B cell (primary cell): ENCODE measurements at places on chromosomes 2 and 18. TPM values are rescaled to one million over a fixed set of nuclear protein-coding genes. Genes with fewer than 3 reads are reported as not detected.

MSGN1 gene
- total RNA-seq: not detected in 2 replicates

EVX2 gene
- not detected in 2 replicates for total RNA-seq

AGAP1 gene
- total RNA-seq: not detected in 2 replicates

SERPINB4 gene
- total RNA-seq: not detected in 2 replicates

ACP1 gene
- total RNA-seq: 85.8 and 87.8 TPM in 2 replicates

POTEJ gene
- total RNA-seq: not detected in 2 replicates

SEPTIN2 gene
- 270 and 305 TPM in 2 replicates for total RNA-seq

RUFY4 gene
- total RNA-seq: not detected in 2 replicates

NOSTRIN gene
- total RNA-seq: not detected in 2 replicates

TRAPPC8 gene
- 89.8 and 95.5 TPM in 2 replicates for total RNA-seq

- H3K36me3 ChIP-seq: no peaks in the 10 kb centered on the region
- H3K27me3 ChIP-seq: peaks cover 11% of the 10 kb centered on the region
Observed at GRCh38 chr18:79787865-79788733, 9.6 kb upstream of the KCNG2 start.

DNA sequence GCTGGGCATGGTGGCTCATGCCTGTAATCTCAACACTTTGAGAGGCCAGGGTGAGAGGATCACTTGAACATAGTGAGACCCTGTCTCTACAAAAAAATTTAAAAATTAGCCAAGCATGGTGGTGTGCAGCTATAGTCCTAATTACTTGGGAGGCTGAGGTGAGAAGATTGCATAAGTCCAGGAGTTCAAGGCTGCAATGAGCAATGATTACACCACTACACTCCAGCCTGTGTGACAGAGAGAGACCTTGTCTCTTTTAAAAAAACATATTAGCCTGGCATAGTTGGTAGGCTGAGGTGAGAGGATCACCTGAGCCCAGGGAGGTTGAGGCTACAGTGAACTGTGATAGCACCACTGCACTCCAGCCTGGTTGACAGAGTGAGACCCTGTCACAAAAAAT lies 13.7 kb downstream of the TRAPPC8 start:
- H3K27ac ChIP-seq: no peak overlapping the region
- H3K4me1 ChIP-seq: no peaks in the 10 kb centered on the region
- no peak for DNase-seq
- H3K4me3 ChIP-seq: no peak overlapping the region

DNA sequence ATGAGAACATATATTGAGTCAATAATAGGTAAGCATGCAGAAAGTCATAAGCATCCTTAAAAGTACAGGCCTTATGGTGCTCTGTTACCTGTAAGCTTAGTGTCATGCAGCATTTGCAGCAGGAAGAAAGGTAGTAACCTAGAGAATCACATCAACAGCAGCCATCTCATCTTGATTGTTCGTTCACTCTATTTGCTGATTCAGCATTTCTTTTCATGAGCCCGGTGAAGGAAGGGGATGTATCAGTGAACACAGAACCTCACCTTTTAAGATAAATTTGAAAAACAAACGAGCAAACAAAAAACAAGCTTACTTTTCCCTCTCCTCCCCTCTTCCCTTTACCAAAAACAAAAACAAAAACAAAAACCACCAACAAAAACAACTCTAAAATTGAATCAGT lies 89.9 kb downstream of the MIB1 start:
- DNase-seq: no peak
- no peak overlapping the region for H3K27ac ChIP-seq
- no peak overlapping the region for H3K4me3 ChIP-seq
- H3K36me3 ChIP-seq: peaks cover 7% of the 10 kb centered on the region

- no peak for DNase-seq
- no peaks in the 10 kb centered on the region for H3K27me3 ChIP-seq
- H3K4me1 ChIP-seq: no peaks in the 10 kb centered on the region
- H3K27ac ChIP-seq: no peak overlapping the region
- H3K4me3 ChIP-seq: no peak overlapping the region
- no peaks in the 10 kb centered on the region for H3K36me3 ChIP-seq
Observed at GRCh38 chr2:216810399-216811160, 49.3 kb downstream of the TNP1 start.

DNA sequence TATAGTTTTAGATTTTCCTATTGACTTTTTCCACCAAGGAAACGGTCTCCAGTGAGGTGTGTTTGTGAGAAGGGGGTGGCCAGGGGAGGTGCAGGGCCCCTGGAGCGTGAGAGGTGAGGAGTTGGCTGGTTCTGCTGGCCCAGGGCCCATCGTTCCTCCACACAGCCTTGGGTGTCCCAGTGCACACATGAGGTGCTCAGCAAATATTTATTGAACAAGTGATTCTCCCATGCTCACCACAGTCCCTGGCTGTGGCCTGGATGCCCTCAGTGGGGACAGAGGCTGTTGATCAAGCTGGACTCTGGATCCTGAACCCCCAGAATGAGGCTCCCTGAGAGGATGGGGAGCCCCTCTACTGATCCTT lies 5.0 kb downstream of the HAAO start:
- no peak overlapping the region for H3K27ac ChIP-seq
- no peaks in the 10 kb centered on the region for H3K27me3 ChIP-seq
- no peaks in the 10 kb centered on the region for H3K36me3 ChIP-seq
- no peak for DNase-seq
- peaks cover 6% of the 10 kb centered on the region for H3K4me1 ChIP-seq

DNA sequence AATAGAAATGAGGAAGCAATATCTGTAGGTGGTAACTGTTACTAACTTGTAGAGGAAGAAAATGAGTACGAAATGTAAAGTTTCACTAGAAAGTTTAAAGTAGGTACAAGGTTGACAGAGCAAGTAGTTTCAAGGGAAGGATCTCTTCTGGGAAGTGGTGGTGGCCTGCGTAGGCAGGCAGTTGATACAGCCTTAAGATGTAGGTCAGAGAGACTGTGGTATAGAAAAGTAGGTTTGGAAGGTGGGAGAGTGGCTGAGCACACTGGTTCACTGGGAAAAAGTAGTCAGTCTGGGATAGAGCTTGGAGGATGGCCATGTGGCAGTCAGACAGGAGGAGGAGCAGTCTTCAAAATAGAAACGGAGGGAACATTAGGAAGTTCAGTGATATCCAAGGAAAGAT lies 23.5 kb downstream of the KDM3A start:
- no peak overlapping the region for H3K4me3 ChIP-seq
- no peaks in the 10 kb centered on the region for H3K4me1 ChIP-seq
- H3K36me3 ChIP-seq: peaks cover 27% of the 10 kb centered on the region
- no peaks in the 10 kb centered on the region for H3K27me3 ChIP-seq
- H3K27ac ChIP-seq: no peak overlapping the region

DNA sequence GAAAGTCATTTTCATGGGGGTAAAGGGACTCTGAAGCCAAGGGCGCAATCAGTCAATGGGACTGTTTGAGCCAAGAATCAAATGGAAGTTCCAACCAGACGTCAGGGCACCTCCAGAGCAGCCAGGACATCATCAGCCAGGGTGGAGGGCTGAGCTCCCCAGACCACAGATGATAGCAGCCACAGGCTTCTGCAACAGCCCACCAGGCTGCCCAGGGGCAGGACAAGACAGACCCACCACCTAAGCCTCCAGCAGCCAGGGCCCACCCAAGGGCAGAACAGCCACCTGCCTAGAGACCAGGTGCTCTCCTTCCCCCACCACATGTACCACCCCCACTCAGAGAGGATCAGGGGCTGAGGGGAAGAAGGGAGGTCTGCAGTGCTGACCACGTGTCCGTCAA lies 53.8 kb upstream of the SLC66A3 start:
- no peaks in the 10 kb centered on the region for H3K27me3 ChIP-seq
- H3K4me3 ChIP-seq: no peak overlapping the region
- no peaks in the 10 kb centered on the region for H3K4me1 ChIP-seq

DNA sequence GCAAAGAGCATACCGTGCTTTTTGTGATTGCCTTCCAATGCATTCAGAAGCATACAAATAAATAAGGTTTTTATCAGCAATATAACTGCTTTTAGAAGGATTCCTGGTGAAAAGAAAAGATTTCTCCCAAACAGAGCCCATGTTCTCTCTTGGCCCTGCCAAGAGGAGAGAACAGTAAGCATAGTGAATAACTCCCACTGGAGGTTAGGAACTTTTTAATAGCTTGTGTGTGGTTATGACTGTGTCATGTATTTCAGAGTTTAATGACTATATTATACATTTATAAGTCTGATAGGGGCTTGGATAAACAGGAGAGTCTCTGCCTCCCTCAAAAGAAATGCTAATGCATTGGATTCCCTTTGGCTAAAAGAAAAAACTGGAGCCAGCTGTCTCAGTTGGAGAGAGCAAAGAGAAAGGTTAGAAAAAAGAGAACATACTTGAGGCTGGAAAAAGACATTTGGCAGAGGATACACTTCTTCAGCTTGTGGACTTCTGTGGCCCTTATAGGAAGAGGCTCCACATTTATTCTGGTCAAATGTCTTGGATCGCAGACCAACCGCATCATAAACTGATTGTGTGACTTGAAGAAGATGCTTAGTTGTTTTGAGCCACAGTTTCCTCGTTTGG lies 63.0 kb upstream of the SPRED2 start:
- H3K4me3 ChIP-seq: no peak overlapping the region
- H3K27me3 ChIP-seq: no peaks in the 10 kb centered on the region
- no peaks in the 10 kb centered on the region for H3K36me3 ChIP-seq
- no peak for DNase-seq
- no peaks in the 10 kb centered on the region for H3K4me1 ChIP-seq
- H3K27ac ChIP-seq: no peak overlapping the region

GRCh38 chr18:72375618-72376017 lies 168.5 kb downstream of the CBLN2 start:
- H3K27ac ChIP-seq: no peak overlapping the region
- H3K4me3 ChIP-seq: no peak overlapping the region
- no peak for DNase-seq

- no peaks in the 10 kb centered on the region for H3K4me1 ChIP-seq
- H3K27ac ChIP-seq: no peak overlapping the region
- H3K36me3 ChIP-seq: no peaks in the 10 kb centered on the region
- DNase-seq: no peak
Observed at GRCh38 chr2:50097148-50097547, 934.8 kb downstream of the NRXN1 start.

- DNase-seq: no peak
- H3K27me3 ChIP-seq: no peaks in the 10 kb centered on the region
- H3K27ac ChIP-seq: no peak overlapping the region
- no peak overlapping the region for H3K4me3 ChIP-seq
Observed at GRCh38 chr18:23170137-23170536, 34.9 kb downstream of the CABLES1 start.

GRCh38 chr2:236694146-236694888 lies 124.7 kb downstream of the ACKR3 start:
- H3K36me3 ChIP-seq: no peaks in the 10 kb centered on the region
- H3K27ac ChIP-seq: no peak overlapping the region
- DNase-seq: no peak
- no peaks in the 10 kb centered on the region for H3K27me3 ChIP-seq
- H3K4me1 ChIP-seq: no peaks in the 10 kb centered on the region

- H3K4me3 ChIP-seq: no peak overlapping the region
- H3K36me3 ChIP-seq: no peaks in the 10 kb centered on the region
- DNase-seq: no peak
- peaks cover 3% of the 10 kb centered on the region for H3K27me3 ChIP-seq
- H3K27ac ChIP-seq: no peak overlapping the region
- H3K4me1 ChIP-seq: no peaks in the 10 kb centered on the region
Observed at GRCh38 chr18:46696268-46696667, 39.2 kb upstream of the LOXHD1 start.

DNA sequence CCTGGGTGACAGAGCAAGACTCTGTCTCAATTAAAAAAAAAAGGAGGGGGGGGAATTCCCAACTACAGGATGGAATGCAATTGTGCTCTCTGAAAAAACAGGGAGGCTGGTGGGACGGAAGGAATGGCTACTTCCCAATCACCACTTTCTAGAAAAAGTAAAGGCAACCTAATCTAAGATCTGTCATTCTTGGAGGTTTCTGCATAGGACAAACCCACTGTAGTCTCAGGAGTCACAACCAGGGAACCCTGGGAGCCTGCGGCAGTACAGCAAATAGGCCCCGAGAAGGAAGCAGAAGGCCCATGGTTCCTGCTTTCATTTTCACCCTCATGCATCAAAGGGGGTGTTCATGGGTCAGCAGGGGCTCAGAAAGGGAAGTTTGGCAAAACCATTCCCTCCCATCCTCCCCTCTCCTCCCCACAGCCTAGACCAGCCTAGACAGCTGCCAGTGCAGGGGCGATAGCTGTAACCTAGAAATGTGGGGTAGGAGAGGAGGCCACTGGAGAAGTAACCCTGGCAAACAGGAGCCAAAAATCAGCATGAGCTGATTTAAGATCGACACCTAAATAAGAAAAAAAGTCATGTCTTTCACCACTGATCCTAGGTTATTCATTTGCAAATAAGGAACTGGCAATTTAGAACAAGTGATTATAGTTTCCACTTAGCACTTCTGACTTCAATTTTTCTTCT lies 48.0 kb downstream of the TRABD2A start:
- peak overlapping the region; percentile 31 for H3K4me3 ChIP-seq
- H3K4me1 ChIP-seq: peaks cover 18% of the 10 kb centered on the region
- H3K36me3 ChIP-seq: no peaks in the 10 kb centered on the region
- peak overlapping the region; percentile 66 for H3K27ac ChIP-seq

DNA sequence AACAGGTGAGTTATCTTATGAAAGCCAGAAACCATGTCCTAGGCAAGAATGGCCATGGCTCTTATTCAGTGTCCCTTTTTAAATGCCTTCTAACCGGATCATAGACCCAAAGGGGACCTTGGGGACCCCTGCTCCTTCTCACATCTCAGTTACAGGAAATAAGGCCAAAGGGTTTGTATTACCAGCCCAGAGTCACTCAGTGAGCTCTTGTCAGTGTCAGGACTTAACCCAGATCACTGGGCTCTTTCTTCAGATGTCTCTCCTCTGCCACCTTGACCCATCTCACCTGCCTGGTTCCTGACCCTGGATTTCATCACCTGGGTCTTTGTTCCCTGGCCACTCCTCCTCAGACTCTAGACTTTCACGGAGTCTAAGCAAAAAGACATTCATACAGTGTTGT lies 556.7 kb downstream of the CMPK2 start:
- DNase-seq: no peak
- H3K36me3 ChIP-seq: no peaks in the 10 kb centered on the region
- H3K27me3 ChIP-seq: no peaks in the 10 kb centered on the region

- DNase-seq: no peak
- H3K36me3 ChIP-seq: no peaks in the 10 kb centered on the region
- H3K4me1 ChIP-seq: no peaks in the 10 kb centered on the region
- H3K27me3 ChIP-seq: no peaks in the 10 kb centered on the region
- H3K4me3 ChIP-seq: no peak overlapping the region
- H3K27ac ChIP-seq: no peak overlapping the region
Observed at GRCh38 chr2:1723397-1724042, 20.8 kb downstream of the PXDN start.
